ENCODE measurements at places on chromosomes 2 and 18.

DNA sequence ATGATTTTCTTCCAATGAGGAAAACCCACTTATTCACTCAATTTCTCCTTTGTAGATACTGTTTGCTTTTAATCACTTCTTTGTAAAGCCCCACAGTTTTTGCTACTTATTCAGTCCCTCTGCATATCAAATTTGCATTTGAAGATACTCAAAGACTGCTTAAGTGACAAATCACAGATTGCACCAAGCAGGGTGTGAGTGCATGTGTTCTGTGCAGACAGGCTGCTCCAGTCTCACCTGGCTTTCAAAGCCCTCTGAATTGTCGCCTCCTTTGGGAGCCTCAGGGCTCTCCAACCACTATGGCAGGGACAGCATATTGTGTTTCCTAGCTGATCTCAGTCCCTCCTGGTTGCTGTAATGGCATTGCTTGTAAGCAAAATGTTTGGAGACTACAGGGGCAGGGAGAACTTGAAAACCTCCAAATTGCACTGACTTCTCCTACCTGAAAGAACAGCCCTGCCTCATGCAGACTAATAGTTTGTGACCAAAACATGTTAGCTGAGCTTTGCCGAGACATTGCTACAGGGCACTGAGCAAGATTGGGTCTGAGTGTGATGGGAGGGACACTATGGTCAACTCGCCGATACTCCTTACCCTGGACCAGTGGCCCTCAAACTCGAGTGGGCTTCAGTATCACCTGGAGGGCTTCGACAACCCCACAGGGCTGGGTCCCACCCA, 96.8 kb downstream of the POLE4 start:
- DNase-seq, result no peak

- DNase-seq, result no peak
Measured at GRCh38 chr2:134039912-134040581, 213.8 kb upstream of the MGAT5 start.

DNA sequence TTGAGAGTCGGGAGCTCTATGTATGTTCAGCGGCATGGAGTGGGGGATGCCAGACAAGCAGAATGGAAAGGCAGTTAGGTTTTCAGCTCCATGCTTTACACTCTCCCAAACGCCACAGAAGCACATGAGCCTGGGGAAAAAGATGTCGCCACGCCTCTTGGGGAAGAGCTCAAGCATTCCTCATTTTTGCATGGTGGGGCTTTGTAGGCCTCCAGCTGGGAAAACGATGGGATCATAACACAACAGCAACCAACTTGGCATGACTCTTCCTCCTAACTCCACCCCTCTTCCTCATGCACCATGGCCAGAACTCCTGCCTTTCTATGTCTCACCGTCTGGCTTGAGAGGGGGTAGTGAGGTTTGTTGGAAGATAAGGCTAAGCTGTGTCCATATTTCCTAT, 102.6 kb downstream of the PAX3 start:
- DNase-seq, result no peak

DNA sequence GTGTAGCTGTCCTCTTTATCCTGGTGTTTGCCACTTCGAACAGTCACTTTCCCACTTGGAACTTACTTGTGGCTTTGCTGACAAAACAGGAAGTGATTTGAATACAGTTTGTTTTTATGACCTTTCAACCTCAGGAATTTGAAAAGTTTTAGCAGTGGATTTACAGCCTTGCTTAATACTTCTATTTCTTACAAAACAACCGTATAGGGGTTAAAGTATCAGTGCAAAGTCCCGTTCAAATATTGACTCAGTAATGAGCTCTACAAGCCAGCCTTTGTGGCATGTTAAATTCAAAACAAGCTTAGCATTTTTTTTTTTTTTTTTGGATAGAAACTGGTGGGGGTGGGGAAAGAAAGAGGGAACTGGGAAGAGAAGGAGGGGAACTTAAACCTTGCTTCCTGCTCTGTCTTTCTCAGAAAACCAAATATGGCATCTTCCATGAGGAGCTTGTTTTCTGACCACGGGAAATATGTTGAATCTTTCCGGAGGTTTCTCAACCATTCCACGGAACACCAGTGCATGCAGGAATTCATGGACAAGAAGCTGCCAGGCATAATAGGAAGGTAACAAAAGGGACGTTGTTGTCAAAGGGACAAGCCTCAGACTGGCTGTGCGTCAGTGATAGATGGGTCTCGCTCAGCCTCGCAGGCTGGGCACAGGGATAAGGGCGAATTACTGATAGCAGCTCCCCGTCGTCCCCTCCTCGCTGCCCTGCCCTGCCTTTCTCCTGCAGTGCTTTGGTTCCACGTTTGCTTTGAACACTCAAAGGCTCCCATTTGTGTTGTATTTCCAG, at the start of gene HNMT:
TSS of gene HNMT (plus strand) at position 408 of the 793 bp plus-strand sequence. CDS start at position 427, 19 bp downstream.
- no peak for DNase-seq

GRCh38 chr2:163733956-163734355, 1.9 kb downstream of the FIGN start:
- DNase-seq, result no peak

GRCh38 chr2:218896501-218897393, 16.1 kb downstream of the WNT10A start:
- DNase-seq, result peak; percentile 84

GRCh38 chr18:75249672-75250470, 39.3 kb downstream of the TSHZ1 start:
- no peak for DNase-seq

- DNase-seq, result no peak
Measured at GRCh38 chr2:197238043-197238365, 72.6 kb downstream of the ANKRD44 start.

GRCh38 chr18:59643740-59644139, 53.5 kb downstream of the CCBE1 start:
- no peak for DNase-seq

- DNase-seq, result no peak
Measured at GRCh38 chr2:88281302-88282217, 111.4 kb downstream of the THNSL2 start.

DNA sequence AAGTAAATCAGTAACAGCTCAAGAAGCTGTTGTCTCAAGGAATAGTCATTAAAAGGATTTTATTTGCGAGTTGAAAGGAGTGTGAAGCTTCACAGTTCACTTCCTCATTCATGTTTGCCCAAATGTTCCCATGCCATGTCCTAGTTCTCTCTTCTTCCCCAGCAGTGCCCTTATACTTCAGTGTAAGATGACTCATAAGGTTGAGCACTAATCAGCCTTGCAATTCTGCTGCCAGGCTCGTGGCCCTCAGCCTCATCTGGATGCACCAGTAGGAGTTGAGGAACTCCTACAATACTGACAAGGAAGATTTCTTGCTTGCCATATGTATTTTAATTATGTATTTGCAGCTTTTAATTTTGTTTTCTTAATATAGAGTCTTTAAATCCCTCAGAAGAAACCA, 1980.4 kb downstream of the SUCLG1 start:
- no peak for DNase-seq

DNA sequence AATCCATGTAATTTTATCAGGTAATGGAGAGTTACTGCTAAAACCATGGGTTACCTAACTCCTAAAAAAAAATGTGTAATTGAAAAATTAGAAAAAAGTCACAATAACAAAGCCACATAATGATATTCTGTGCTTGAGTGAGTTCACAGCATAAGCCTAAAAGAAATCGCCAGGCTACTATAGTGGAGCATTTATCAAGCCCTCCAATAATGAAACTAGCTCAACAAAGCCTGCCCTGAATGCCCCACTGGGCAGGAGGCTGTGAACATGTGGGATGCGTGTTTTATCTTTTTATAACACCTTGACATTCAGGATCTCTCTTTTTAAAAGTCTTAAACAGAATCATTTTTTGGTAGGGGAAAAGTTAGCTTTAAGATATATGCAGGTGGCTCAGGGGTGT, 86.3 kb downstream of the KCTD18 start:
- DNase-seq, result no peak

All from activated T-cell treated with anti-CD3 and anti-CD28 coated beads for 48 hours (primary cell).